LHCN-M2 (cell line): ENCODE measurements at places on chromosomes 4 and X. TPM values are rescaled to one million over a fixed set of nuclear protein-coding genes. Genes with fewer than 3 reads are reported as not detected.

The COX7B2 gene
- not detected in 2 replicates for total RNA-seq

The MYOZ2 gene
- total RNA-seq: 0.13 and 0.69 TPM in 2 replicates

The PROM1 gene
- not detected in 2 replicates for total RNA-seq

GRCh38 chr4:100849319-100849718 is 331.5 kb upstream of the EMCN start:
- DNase-seq: no peak

DNA sequence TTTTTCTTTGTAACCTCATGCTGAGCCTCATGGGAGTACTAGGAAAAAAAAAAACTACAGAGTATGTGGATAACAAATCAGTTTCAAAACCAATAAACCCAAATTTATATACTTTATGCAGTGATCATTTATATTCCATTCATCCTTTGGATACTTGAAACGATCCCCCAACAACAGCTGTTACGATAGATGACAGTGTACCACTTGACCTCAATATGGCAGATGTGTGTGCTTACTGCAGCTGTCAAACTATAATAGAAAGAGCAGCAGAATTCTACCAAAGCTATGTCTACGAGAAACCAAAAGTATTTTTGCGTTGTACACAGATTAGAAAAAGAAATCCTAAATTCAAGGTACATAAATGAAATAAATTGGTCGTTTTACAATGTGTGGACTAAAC is 337.8 kb downstream of the PDGFC start:
- peak; percentile 87 for DNase-seq

GRCh38 chr4:8392591-8393190 is 47.8 kb downstream of the ACOX3 start:
- DNase-seq: peak; percentile 42
